ENCODE measurements at places on chromosomes 5 and 9.

DNA sequence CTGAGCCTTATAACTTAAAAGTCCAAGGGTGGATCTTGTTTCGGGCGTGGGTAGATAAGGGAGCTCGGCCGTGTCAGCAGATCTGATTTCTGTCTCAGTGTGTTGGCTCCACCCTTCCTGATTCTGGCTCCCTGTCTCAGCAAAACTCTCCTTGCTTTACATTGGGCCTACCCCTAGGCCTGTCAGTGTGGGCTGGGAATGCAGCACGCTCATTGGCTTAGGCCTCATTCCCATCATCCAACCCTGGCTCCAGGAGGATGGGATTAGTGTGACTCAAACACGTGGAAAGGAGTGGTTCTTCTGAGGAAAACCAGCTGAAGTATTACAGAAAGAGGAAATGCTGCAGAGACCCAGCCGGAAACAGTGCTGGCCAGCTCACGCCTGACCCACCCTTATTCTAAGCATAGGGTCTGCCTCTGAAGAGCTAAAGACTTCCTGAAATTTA lies 59.9 kb downstream of the ZFAND5 start:
- DNase-seq = no peak

DNA sequence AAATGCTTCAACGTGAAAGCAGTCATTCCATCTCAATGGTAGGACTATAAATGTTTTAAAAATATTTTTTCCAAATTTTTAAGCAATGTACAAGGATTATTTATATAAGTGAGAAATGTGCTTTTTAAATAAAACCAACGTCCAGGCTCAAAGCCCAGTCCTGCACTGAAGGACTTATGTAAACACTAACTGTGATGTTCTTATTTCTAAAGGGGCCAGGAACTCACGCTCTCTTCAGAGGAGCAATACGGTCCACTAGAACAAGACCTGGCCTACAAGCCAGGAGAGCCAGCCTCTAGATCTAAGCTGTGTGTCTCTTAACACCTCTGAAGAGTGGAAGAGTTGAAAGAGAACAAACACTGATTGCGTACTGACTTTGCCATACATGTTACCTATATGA lies 12.1 kb downstream of the TTLL11 start:
- DNase-seq = no peak

DNA sequence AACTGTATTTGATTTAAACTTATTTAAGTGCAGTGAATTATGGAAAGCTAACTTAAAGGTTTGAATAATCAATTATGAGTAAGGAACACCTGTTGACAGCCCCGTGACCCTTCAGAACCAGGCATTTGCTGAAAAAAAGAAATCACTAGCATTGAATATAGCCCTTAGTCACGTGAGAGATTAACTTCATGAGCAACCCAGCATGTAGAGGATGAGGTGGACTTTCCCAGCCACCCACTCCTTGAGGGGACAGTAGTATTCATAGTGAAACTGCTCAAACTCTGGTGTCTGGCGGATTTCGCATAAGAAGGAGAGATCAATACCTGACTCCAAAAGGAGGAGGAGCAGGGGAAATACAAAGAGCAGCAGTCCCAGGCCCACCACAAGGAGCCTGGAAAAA lies 184.8 kb upstream of the RASEF start:
- no peak for DNase-seq

GRCh38 chr5:31688515-31689092 lies 49.7 kb downstream of the PDZD2 start:
- no peak for DNase-seq

DNA sequence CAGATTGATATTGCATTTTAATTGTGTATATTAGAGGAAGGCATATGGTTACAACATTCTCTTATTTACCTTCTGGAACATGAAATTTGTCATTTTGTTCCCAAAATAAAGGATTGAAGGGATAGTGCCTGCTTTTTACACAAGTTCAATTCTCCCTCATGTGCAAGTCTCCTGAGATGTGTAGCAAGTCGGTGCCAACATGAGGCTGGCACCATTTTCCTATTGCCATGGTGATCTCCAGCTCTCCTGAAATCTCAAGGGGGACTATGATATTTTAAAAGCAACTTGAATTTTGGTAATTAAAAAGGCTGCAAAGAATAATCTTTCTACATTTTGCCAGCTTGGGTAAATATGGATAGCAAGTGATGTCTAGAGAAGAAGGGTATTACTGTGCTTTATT lies 693.3 kb upstream of the WWC1 start:
- DNase-seq = no peak

Measured in stimulated activated CD4-positive, alpha-beta T cell treated with anti-CD3 and anti-CD28 coated beads, Interleukin-4, amount 100 ng/mL, for 4 hours (primary cell).